ENCODE measurements at places on chromosomes 1 and 21.

DNA sequence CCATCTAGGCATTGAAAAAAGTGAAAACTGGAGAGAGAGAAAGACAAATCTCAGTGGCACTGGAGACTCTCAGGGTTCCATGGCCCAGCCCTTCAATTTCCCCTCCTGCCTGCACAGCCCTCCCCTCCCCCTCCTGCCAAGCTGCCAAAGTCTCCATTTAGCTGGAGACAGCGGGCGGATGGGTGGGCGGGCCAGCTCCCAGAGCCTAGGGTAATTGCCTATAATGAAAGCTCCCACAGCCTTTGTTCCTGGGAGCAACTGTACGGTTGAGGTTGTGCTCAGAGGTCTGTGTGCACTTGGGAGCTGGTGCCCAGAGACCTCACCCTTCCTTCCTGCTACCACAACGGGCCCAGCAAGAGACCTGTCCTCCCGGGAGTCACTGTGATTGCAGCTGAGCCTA is 89.6 kb downstream of the NAV1 start:
- peak; percentile 82 for DNase-seq

- no peak for DNase-seq
These were observed 1.9 kb upstream of the HSPB7 start for GRCh38 chr1:16019644-16020277.

- DNase-seq: peak; percentile 66
These were observed 98.5 kb downstream of the LMX1A start for GRCh38 chr1:165257969-165258459.

DNA sequence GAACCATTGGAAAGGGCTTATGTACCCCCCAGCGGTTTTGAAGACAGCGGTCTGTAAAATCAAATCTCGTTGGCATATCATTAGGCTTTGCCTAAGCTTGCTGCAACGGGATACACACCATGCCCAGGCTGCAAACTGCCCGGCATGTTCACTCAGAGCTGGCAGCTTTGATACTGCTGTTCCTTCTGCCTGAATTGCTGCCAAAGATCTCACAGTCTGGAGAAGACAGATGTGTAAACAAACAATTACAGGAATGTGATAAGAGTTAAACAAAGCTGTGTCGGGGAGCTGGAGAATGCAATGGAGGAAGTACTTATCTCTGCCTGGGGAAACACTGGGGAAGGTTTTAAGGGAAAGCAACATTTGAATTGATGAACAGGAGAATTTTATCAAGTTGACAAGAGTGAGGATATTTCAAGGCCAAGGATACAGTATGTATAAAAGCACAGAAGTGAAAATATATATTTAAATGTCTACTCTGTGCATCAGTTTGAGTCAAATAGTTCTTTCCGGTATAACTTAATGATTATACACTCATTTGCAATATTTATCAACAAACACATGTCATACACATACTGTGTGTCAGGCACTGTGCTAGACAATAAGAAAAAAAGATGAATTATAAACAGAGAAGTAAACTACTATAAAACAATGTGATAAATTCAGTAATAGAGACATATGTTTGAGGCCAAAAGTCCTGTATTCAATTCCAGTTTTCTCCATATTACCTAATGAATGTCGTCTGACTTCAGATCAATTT is 29.9 kb downstream of the CHML start:
- peak; percentile 42 for DNase-seq

DNA sequence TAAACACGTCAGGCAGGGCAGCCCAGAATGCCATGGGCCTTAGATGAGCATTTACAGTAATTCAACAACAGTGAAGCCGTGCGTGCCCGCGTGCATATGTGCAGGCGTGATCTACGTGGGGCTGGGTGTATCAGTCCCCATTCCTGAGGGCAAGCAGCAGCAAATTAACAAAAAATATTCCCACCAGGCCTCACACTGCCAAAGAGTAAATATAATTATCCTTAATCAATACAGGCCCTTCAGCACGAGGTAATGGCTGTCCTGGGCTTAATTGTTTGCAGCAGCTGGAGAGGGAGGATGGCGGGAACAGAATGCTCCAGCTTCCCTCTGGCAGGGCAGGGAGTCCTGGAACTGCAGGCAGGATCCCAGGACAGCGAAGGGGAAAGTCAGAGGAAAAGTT is 91.8 kb downstream of the DDX20 start:
- no peak for DNase-seq

- no peak for DNase-seq
These were observed 44.3 kb upstream of the ERRFI1 start for GRCh38 chr1:8070381-8070811.

GRCh38 chr1:168714012-168714411 is 15.0 kb downstream of the DPT start:
- DNase-seq: no peak

GRCh38 chr1:201578008-201578888 is 39.3 kb downstream of the NAV1 start:
- no peak for DNase-seq

DNA sequence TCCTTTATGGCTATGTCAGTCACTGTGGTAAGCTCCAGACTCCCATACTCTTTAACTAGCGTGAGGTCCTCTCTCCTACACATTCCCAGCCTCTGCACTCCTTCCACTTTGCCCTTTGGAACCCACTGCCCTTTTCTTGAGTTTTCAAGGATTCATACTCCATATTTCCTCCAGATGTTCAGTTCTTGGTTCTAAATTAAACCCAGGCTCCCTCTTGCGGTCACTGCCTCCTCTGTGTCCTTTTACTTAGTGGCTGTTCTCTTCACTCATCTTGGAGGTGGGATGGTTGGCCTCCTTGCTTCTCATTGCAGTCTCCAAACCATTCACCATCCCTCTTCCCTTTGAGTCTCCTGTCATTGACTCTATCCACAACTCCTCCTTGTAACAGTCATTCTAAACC is 208.1 kb downstream of the TGFB2 start:
- no peak for DNase-seq

GRCh38 chr21:45246386-45247320 is 41.0 kb downstream of the POFUT2 start:
- DNase-seq: no peak

DNA sequence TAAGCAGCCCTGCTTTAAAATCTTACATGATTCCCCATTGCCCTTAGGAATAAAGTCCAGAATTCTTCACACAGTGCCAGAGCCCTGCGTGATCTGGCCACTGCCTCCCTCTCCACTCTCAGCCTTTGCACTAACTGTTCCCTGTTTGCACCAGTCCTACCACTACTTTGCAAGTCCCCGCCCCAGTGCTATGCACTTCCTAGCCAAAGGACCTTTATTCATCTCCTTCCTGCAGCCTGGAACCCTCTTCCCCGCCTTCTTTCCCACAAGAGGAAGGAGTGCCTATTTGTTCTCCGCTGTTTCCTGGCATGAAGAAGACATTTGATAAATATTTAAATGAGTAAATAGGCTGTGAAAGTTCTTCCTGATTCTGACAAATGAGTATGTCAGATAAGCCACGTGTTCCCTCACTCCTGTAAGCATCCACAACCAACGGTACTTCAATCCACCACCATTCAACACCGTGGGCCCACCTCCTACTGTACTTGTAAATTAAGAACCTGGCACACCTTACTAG is 23.9 kb downstream of the CAPN8 start:
- no peak for DNase-seq

GRCh38 chr1:84480650-84481049 is 1.6 kb downstream of the RPF1 start:
- no peak for DNase-seq

GRCh38 chr1:200493344-200493743 is 83.5 kb upstream of the ZNF281 start:
- DNase-seq: no peak

- DNase-seq: no peak
These were observed 42.1 kb downstream of the WASF2 start for GRCh38 chr1:27447883-27448282.

DNA sequence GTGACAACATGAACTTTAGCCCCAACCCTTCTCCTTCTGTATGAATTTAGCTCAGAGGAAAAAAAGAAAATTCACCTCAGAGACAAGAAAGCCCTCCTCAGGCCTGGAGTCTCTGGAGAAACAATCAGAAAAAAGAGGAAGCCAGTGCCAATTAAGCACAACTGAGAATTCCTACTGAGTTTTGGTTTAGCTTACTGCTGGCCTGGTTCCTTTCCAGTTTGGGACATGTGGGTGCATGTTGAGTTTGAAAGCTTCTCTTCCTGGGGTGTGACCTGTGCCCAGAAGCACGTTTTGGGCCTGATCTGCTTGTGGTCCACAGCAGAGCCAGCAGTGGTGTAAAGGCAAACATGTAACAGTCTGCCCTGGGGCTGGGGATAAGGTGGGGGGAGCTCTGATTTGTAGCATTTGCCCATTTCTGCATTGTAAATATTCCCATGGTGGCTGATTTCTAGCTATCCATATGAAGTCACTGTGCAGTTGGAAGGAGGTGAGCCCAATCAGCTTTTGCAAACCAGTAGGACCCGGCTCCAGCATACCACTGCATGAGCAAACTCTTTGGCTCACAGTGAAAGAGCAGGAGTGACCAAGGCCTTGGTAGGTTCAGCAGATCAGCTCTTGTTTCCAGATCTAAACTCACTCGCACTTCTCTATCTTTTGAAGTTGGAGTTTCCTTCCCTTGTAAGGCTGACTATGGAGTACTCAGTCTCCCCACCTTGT is 4.7 kb upstream of the THEM5 start:
- no peak for DNase-seq

GRCh38 chr1:165875171-165875570 is 47.8 kb downstream of the UCK2 start:
- no peak for DNase-seq

- no peak for DNase-seq
These were observed 15.3 kb downstream of the PYCR2 start for GRCh38 chr1:225908773-225909172.

DNA sequence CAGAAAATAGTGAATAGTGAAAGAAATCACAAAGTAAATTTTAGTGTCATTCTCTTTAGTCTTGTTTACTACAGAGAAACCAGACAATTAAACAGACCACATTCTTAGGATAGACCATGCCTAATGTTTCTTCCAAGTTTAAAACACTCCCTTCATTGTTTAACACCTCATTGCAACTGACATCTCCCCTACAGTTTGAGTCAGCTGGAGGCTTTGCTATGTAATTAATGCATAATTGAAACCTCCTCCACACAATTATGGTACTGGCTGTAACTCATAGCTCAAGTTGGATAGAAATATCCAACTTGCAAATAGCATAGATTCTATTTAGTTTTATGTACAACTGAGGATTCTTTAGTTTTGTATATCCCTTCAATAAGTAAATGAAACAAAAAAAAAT is 35.2 kb upstream of the B3GALT2 start:
- DNase-seq: peak; percentile 4

DNA sequence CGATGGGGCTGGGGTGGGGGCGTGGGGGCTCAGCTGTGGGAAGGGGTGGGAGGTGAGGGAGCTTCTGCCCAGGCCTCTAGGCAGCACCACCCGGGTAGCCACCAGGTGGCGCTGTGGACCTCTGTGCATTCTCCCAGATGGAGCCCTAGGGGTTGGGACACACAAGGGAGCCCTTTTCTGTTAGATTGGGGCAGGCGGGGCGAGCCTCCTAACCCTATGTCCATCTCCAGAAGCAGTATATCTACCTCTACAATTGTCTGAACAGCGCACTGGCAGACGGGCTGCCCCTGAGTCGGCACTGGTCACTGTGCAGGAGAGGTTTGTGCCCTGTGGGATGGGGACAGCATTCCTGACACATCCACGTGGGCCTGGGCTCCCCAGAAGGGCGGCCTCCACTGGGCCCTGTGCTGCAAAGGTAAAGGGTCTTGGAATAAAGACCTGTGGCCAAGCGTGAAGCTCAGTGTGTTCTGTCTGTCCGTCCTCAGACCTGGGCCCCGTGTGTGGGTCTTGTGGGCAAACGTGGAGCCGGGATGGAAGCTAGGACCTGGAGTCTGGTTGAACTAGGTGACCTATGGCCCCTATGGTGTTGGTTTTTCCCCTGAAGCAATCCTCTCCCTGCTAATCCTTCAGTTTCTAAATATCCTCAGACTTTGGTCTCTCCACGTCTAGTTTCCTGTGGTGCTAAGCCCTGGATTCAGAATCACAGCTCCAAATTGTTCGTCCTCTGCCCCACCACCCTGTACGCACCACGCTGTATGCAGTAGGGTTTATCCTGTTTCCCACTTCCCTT is 4.4 kb upstream of the LGR6 start:
- no peak for DNase-seq

GRCh38 chr1:1539310-1540089 is 924 bp downstream of the TMEM240 start:
- DNase-seq: no peak

GRCh38 chr1:112878321-112878720 is 77.7 kb downstream of the SLC16A1 start:
- no peak for DNase-seq

DNA sequence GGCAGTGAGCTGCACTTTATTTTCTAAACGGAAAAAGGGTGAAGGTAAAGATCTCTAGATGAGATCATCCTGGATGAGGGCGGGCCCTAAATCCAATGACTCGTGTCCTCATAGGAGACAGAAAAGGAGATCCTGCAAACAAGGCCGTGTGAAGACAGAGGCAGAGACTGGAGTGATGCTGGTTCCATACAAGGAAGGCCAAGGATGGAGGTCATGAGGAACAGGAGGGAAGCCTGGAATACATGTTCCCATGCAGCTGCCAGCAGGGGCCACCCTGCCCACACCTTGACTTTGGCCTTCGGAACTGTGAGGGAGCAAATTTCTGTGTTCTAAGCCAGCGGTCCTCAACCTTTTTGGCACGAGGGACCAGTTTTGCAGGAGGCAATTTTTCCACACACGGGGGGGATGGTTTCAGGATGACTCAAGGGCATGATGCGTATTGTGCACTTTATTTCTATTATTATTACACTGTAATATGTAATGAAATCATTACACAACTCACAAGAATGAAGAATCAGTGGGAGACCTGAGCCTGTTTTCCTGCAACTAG is 94.3 kb downstream of the PSMG1 start:
- DNase-seq: no peak

- no peak for DNase-seq
These were observed 16.1 kb downstream of the BTG2 start for GRCh38 chr1:203321273-203322052.

GRCh38 chr1:74857676-74858075 is 124.7 kb downstream of the TYW3 start:
- no peak for DNase-seq

DNA sequence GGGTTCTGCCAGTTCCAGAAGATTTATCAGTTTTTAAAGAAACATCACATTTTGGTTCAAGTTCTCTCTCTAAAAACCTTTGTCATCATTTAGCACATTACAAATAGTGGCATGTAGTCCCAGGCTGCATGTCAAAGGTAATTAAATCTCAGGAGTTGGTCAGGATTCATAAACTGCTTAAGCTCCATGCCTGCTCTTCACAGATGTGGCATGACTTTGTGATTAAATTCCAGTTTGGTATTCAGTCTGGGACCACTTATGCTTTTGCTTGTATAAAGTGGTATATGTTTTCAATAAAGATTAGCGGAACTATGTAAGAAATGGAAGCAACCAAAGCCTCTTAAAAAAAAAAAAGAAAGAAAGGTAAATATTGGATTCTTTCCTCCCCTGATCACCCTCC is 408.0 kb downstream of the DISC1 start:
- DNase-seq: no peak

Data from NCI-H2081 treated with DMSO at 0.1 percent for 48 hours (cell line).